AG08396 (cell line): ENCODE measurements at places on chromosomes 1 and 21.

DNA sequence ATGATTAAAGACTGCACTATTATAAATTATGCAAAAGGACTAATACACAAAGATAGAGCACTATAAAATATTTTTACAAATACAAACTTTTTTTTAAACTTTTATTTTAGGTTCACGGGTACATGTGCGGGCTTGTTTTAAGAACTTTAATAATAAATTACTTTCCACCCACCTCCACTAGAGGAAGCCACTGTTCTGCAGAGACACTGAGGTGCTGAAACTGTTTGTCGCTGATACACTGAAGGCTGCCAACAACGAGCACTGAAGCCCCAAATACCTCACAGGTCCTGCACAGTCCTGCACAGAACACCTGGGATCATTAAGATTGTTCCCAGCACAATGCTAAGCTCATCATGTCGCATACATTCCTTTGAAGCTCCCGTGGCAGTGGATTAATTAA is 19.9 kb downstream of the COA6 start:
- DNase-seq = no peak

GRCh38 chr1:210269981-210270380 is 37.4 kb downstream of the SERTAD4 start:
- DNase-seq = no peak

- no peak for DNase-seq
These were observed 14.7 kb upstream of the IGFN1 start for GRCh38 chr1:201175820-201176500.

GRCh38 chr1:186802388-186802787 is 26.4 kb upstream of the PLA2G4A start:
- DNase-seq = no peak

DNA sequence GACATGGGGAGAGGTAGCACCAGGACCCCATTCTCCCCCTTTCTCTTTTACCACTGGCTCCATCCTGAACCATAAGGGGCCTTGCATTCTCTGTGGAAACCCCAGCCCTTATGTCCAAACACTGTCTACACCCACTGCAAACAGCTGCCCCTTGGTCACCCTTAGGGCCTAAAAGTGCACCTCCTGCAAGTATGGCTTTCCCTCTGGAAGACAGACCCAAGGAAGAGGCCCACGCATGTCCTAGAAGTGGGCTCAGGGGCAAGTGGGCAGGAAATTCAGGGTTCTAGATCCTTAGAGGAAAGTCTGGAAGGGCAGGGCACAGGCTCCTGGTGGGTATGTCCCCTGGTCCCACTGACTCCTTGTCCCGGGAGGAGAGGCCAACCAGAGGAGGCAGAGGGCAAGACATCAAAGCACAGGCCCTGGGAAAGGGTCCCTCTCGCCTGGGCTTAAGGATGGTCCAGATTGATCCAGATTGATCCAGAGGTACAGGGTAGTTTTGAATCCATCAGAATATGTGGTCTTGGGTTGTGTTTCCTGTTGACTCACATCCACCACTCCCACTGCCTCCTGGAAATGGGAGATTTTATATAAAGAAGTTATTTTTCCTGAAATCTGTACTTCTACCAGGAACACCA is 150.9 kb downstream of the GRIK3 start:
- peak; percentile 2 for DNase-seq

GRCh38 chr1:54800041-54800898 is 853 bp downstream of the TTC22 start:
- DNase-seq = no peak

- no peak for DNase-seq
These were observed 19.3 kb downstream of the HS2ST1 start for GRCh38 chr1:86933562-86934377.

- no peak for DNase-seq
These were observed 16.2 kb upstream of the COL18A1 start for GRCh38 chr21:45388611-45389296.

DNA sequence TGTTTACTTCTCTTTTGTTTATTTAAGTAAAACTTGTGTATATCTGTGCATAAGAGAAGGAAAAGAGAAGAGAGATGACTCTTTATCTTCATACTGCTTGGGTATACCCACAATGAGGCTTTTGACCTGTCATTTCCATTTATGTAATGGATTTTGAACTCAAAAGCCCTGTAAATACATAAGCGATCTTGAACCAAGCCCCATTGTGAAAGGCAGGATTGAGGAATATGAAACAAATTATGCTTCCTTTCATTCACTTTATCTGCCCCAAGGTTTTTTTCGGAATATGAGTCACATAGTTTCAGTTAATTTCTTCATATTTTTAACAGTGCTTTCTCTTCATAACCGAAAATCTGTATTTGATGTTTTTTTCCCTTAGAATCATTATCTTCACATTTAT is 21.4 kb downstream of the CNST start:
- DNase-seq = no peak

DNA sequence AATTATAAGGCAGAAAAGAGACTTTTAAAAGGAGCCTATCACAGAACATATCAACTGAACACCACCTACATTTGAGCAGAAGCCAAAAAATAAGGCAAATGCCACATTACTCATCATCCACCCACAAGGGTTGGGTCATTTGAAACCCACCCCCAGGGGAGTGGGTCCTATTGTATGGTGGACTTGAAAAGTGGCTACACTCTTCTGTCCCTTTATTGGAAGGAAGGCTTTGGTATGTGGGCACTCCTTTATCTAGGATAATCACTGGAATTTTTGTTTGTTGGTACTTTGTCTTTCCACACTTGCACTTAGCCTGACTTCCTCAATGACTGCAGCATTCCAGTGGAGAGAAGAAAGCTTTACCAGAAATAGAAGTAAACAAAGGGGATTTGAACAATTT is 157.2 kb upstream of the COL11A1 start:
- peak; percentile 13 for DNase-seq

DNA sequence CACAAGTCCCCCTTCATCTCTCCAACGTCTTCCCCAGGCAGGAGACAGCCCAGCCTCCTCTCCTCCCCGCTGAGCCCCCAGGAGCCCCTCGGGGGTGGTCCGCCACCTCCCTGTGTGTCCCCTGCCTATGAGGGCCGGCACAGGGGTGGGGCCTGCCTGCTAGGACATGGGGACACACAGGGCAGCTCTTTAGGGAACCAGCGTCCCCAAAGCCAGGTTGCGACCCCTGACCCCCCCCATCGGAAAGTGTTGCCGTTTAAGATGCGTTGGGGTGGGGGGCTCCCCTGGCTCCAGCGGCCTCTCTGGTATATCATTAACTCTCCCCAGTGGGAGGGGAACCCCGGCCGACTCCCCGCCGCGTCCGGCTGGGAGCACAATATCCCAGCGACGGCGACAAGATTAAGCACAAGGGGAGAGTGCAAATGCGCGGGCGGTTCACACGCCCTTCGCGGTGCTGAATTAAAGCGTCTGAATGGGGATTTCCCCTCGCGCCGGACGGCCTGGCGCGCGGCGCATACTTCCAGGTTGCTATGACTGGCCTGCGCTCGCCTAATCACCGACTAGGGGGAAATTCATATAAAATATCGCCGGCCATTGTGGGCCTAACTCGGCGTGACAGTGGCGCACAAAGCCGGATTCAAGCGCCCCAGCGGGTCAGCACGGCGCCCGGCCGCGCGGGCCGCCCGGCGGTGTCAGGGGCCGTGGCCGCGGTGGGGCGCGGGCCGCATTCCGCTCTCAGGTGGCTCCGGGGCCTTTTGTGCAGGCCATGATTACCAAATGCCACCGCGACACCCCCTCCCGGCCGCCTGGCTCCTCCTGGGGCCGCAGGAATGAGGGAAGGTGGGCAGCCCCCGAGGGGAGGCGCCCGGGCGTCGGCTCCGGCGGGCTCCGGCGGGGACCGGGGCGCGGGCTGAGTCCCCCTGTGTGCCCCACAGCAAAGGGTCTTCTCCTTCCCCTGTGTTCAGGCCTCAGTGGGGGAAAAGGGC is 30.9 kb downstream of the WNT3A start:
- DNase-seq = no peak

DNA sequence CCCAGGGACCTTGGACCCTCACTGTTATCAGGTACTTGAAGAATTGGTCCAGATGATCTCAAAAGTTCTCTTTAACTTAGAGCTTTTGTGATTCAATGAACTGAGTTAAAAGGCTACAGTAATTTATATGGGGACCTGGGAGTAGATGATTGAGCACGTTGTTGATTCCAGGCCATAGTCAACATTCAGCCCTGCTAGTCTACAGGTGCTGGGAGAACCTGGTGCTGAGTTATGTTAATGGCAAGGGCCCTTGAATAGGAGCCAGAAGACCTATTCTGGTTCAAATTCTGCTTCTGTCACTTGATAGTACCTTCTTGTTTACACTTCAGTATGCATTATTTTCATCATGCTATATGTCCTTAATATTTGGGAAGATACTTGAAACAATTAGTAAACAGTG is 11.2 kb downstream of the DYRK3 start:
- DNase-seq = no peak

DNA sequence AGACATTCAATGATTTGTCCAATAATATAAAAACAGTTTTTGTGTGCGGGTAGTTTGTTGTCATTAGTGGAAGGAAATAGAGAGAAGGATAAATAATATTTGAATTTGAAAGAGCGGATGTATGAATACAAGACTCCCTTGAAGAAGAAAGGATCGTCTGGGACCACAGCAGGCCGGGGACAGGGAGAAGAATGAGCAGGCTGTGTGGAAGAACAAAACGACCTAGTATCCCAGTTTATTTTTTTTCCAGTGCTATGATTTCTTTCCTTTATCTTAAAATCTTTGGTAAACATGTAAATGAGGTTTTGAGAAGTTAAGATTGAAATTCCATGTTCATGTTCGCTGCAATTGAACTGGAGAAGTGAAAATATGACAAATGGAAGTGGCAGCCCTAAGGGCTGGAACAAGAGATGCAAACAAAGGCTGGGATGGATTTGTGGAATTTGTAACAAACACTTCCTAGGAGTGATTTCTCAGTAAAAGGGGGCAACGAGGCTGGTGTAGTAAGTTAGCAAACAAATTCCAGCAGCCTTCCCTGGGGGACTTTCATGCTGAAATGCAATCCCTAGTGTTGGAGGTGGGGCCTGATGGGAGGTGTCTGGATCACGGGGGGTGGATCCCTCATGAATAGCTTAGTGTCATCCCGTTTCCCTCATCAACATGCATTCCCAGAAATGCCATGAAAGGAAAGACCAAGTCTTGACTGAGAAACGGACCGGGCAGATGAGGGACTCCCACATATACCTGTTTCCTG is 10.2 kb upstream of the IFI16 start:
- DNase-seq = peak; percentile 44

DNA sequence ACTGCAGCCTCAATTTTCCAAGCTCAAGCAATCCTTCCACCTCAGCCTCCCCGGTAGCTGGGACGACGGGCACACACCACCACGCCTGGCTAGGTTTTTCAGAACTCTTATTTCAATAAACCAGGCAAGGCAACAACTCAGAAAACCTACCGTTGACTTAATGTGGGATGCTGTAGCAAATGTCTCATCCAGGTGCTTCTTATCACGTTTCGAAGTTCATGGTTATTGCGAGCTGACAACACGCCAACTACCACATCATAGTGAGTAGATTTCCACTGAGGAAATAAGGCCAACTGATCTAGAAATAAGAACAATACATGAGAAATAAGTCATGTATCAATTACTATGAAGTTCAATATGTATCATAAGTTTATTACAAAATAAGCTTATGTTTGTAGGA is 9.7 kb downstream of the B3GALNT2 start:
- DNase-seq = no peak

DNA sequence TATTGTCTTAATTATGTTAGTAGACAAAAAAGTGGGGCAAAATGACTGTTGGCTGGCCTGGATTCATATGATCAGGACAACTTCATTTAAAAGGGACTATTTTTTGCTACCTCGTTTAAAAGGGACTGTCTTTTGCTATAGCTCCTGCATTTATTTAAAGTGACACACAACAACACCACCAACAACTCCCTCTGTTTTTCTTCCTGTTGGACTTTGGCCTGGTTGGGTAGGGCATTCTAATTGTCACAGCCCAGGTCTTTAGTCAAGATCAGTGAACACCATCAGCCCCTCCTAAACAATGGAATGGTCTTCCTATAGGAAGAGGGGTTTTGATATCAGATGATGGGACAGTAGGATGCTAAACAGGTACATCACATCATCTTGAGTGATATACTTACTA is 241.8 kb downstream of the GPR52 start:
- DNase-seq = no peak

DNA sequence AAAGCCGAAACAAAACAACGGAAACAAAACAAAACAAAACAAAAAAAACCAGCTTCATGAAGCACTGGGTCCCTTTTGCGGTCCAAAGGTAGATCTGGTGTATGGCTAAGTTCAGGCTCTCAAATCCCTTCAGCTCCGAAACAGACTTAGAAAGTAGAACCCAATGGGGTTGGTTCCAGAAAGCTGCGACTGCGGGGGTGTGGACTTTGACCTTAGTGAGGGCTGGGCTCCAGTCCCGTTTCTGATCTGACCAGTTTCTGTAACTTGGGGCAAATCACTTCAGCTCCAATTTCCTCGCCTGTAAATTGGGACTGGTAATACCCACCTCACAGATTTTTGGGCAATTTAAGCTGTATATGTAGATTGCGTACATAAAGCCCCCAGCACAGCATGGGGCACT is 105.2 kb downstream of the ZSCAN20 start:
- DNase-seq = no peak

GRCh38 chr1:152487871-152488270 is 22.7 kb upstream of the LCE5A start:
- DNase-seq = no peak

GRCh38 chr21:34198231-34199120 is 125.1 kb downstream of the MRPS6 start:
- DNase-seq = no peak

DNA sequence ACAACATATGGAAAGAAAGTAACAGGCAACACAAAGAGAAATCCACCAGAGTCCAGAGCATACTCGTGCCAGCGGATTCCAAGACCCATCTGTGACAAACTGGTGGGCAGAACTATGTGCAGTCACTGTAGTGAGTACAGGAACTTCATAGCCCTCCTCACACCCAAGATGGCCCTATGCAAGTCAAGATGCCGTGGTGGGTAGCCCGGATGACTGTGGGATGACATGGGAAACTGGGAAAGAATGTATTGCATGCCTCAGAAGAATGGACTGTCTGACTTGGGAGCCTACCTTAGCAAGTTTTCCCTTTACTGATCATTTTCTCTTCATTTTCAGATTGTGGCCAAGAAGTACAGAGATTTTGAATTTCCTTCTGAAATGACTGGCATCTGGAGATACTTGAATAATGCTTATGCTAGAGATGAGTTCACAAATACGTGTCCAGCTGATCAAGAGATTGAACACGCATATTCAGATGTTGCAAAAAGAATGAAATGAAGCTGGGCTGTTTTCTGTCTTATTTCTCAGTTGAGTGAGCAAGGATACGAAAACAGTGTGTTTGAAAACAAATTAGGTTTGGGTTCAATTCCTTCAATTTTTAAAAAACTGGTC is 47.3 kb downstream of the CLIC6 start:
- DNase-seq = no peak

- DNase-seq = no peak
These were observed 111.6 kb upstream of the VAMP3 start for GRCh38 chr1:7659514-7659913.

GRCh38 chr1:151944126-151944856 is 35.0 kb upstream of the THEM4 start:
- DNase-seq = no peak

GRCh38 chr1:205319081-205320018 is 2.2 kb downstream of the NUAK2 start:
- no peak for DNase-seq
